ENCODE measurements at places on chromosomes 2 and 18.

GRCh38 chr2:181643151-181643550 is 13.8 kb downstream of the CERKL start:
- peak; percentile 87 for DNase-seq

- peak; percentile 84 for DNase-seq
Measured at GRCh38 chr2:197453914-197454398, 604 bp downstream of the COQ10B start.

DNA sequence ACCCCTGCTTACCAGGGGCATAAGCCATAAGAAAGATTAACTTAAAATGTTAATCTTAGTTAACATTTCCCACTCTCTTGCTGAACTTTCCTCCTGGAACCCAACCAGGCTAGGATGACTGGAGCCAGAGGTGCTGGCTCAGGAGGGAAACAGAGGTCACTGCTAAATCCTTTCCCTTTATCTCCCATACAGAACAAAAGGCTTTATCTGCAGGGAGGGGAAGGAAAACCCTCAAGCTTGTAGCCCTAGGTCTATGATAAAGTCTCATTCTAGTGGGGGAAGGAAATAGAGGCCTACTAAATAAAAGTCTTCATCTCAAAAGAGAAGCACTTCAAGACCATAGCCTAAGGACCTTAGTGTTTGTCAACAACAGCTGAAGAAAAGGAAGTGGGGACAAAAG is 18.6 kb downstream of the HIBCH start:
- DNase-seq = no peak

DNA sequence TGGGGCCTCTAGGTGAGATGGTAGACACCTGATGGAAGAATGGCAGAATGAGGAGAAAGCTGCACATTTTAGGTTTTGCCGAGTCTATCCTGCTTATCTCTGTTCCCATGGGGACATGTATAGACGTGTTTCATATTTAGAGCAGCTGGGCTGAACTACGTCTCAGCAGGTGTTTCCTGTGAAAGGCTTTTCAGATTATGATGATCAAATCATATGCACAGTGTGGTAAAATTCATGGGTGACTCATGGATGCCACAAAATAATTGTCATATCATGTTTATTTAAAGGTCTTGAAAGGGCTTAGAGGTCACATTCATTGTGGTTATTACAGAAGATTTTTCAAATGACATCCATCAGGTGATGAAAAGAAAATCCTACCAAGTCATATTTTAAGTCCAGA is 90.5 kb downstream of the ICOS start:
- DNase-seq = no peak

DNA sequence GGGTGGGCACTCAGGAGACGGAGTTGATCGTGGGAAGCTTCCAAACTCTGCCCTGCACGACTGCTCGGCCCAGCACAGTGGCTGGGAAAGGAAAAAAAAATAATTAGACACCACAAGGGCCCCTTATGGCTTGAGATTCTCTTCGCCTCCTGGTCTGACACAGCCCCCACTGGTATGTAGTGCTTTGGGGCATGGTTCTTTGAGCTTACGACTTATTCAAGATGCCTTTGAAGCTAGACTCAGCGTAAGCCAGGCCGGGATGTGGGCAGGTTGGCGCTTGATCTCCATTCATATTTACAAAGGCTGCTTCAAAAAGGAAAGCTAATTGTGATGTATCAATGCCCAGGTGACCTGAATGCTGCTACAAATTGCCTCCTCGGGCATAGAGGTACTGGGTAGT is 50.5 kb downstream of the CXCR4 start:
- no peak for DNase-seq

DNA sequence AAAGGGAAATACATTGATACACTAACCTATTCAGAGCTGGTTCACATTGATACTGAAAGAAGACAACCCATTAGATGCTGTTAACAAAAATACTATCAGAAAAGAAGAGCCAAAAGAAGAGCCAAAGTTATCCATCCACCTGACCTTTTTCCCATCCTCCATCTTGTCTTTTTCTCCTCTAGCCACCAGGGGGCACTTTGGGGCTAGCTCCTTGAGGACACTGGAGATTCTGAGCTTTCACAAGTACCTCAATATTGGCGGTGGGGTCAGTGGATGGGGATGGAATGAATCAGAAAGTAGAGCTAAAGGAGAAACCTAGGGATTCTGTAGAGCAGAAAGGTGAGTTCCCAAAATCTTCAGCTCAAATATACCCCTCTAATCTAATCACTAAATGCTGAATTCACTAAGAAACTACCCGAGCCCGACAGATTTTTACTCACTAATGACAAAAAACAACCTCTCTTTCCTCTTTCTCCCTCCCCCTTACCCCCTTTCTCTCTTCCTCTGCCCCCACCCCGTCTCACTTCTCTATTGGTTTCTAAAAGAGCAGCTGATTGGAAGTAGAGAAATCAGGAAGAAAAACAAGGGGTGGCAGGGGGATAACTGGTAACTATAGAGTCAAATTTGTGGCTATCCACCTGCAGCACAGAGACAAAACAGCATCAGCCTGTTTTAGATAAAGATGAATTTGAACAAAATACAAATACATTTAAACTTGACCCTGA is 203.3 kb downstream of the TCF4 start:
- DNase-seq = peak; percentile 62

DNA sequence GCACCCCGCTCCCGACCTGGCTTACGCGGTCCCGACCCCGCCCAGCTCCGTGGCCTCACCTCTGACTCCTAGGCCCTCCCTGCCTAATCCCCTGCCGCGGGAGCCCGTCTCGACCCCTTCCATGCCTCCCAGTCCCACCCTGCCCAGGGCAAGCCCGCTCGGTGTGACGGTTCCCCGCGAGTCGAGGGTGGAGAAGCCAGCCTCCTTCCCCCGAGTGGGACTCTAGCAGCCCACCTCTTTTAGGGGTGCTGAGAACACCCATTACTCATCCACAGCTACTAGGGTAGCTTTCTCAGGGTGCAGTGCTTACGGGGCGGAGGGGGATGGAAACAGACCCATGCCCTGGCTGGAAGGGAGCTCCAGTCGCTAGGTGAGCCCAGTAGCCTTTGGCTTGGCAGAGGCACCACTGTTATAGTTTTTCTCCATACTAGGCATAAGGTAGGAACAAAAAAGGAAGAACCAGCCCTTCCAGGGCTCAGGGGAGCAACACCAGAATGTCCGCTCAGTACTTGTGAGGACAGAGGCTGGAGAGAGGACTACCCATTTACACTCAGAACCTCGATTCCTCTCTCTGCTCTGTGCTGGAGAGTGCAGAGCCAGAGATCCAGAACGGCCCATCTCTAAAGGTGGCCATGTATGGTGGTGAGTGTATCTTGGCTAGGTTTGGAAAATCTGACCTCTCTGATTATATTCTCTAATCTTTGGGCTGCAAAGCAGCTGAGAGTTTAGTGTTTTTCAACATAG is 606 bp downstream of the AGBL5 start:
- DNase-seq = peak; percentile 46

- DNase-seq = peak; percentile 71
Measured at GRCh38 chr2:190781604-190782198, 98.9 kb upstream of the GLS start.

DNA sequence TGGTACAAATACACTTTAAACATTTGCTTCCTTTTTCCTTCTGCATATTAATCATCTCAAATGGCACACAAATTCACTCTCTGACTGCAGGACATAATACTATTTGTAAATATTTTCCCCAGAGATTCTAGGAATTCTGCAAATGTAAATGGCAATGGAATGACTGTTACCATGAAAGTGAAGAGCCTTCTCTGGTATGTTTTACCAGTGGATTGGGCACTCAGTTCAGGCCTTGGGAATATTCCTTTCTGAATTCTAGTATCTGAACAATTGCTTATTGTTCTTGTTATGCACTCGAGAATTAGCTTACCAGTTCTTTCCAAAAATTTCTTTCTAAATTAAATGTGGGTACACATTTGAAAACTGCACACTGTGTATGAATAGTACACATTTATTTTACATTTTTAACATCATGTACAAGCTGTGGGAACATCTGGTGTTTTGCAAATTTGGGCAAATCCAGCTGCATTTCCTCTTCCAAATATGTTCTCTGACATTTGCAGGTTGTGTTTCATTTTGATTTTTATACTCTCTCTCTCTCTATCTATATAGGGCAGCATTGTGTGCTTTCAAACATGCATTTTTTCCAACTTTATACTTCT is 289.1 kb downstream of the NBAS start:
- no peak for DNase-seq

GRCh38 chr18:44541781-44542180 is 138.9 kb upstream of the SETBP1 start:
- no peak for DNase-seq

- peak; percentile 91 for DNase-seq
Measured at GRCh38 chr2:9897331-9897737, 54.1 kb downstream of the TAF1B start.

GRCh38 chr2:127893494-127893893 is 7.7 kb upstream of the AMMECR1L start:
- no peak for DNase-seq

GRCh38 chr2:18149660-18150246 is 271.3 kb downstream of the KCNS3 start:
- DNase-seq = peak; percentile 94

DNA sequence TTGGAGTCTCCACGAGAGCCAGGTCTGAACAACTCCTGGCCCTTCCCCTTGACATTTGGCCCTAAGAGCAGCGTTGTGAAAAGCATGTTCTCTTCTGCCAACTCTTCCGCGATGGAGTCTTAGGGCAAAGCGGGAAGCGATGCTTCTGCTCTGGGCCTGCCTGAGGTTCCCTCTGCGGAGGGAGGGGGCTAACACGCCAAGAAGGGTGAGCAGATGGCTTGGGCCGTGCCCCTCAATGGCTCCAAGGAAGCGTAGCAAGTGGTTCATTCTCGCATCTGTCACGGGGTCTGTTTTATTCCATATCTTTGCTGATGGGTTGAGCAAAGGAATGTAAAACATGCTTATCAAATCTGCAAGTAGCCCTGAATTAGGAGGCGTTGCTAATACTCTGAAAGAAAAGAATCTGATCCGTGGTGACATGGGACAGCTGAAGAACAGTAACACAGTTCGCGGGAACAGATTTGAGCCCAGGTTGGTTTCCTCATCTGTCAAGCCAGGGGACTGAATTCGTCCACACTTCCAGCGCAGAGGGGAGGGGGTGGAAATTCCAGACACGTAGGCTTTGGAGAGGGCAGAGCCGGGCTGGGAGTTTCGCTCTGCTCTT is 38.0 kb downstream of the DNMT3A start:
- peak; percentile 87 for DNase-seq

DNA sequence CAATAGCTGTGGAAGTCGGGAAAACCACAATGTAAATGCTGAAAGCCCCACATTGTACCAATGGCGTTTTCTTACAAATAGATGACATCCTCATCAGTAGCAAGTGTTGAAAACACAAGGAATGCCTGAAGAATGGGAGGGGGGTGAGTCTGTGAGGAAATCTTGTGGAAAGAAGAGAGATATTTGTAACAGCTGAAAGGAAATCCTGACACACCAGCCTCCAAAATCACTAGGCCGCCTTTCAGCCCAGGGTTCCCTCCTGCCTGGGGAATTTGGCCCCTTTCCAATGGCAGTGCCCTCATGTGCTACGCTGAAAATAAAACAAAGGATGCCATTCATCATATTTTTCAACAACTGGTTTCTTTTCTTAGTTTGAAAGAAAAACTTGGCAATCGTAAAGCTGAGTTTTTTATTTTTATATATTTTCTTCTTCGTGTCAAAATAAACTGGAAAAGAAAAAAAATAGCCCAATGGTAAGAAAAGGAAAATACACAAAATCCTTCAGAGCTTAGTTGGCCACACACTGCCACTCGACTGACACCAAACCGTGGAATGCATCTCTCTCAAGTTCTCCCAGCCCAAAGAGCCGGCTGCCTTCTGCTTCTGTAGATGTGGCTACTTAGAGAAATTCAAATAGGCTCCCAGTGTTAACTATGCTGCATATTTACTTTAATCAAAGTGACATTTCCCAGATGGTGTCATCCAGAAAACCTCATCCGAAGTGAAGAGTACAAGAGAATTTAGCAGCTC is 52.0 kb downstream of the FTCDNL1 start:
- no peak for DNase-seq

DNA sequence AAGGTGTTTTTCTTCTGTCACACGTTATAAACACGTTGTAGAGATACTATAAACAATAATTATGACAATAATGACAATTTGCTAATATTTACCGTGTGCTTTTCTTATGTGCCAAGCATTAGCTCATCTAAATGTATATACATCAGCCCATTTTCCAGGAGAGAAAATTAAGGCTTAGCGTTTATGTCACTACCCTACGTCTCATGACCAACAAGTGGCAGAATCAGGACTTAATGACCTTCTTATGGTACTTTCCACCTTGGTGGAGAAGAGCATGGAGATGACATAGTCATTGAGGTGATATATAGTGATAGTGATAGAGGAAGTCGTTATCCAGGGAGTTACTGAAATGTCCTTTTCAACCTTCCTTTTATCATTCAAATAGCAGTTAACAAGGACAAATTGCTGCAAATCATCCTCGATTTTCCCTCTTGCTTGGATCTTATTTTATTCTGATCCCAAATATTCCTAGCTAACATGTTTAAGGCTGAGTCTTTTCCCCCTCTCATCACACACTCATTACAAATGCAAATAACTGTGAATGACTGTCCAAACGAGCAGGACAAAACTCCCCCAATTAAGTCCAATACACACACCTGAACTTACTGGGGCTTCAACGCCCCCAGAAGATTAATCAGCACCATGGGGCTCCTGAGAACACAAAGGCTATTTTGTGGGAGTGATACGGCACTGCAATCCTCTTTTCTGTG is 27.3 kb downstream of the SPRED2 start:
- no peak for DNase-seq

DNA sequence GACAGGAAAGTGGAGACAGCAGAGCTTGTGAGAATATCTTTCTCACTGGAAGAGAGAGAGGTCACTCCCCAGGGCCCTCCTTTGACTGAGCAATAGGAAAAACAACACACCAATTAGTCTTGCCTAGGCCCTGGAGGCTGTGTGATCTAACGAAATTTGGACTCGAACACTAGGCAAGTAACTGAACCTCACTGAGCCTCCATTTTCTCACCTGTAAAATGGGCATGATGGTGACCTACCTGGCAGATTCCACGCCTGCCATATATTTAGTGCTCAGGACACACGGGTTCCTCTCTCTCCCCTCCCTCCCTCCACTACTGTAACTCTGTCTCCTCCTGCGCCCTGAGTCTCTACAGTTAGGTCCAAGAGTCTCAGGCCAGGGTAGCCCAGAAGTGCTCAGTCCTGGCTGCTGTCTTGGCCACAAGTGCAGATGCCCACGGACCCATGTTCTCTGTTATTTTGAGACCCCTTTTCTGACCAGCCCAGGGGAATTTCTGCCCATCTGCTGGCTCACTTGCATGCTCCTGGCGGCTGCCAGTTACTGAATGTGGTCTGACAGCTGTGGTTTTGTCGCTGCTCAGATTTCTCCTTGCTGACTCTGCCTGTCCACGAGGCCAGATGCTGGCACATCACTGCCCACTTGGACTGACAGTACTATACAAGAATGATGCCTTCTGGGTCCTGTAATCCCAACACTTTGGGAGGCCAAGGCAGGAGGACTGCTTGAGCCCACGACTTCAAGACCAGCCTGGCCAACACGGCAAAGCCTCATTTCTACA is 9.6 kb upstream of the GIGYF2 start:
- no peak for DNase-seq

DNA sequence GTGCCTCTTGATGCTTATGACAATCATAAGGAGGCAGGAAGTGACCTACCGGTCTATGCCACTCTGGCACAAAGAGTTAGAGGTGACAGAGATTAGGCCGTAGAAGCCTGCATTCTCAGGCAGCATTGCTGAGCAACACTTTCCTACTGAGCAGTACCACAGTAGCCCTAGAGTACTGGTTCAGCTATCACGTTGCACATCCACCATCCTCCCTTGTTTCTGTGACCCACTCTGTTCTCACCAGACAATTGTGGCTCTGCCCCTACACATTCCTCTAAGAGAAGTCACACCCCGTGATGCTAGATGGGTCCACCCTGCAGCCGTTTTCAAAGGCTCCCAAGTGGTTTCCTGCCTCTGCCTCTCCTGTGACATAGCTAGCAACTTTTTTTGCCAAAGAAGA is 22.6 kb upstream of the SUCLG1 start:
- DNase-seq = no peak

All from NCI-H82 (cell line).